ENCODE measurements at places on chromosomes 3 and 15.

DNA sequence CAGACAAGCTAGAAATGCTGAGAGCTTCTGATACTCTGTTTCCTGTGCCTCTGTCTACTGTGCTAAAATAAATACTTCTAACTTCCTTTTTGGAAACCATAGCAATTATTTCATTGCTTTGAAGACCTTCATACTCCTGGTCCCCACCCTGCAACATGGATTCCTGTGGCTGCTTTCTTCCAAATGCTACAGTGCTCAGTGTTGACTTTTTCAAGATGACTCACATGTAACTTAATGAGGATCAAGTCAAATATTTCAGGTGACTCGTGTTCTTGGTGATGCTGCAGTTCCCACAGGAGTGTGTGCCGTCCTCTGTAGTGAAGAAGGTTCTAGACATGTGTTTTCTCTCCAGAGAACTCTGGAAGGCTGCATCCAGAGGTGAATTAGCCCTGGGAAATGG lies 288.6 kb downstream of the CLSTN2 start:
- no peaks in the 10 kb centered on the region for H3K27me3 ChIP-seq
- peaks cover 23% of the 10 kb centered on the region for H3K4me1 ChIP-seq
- H3K4me3 ChIP-seq: no peak overlapping the region
- H3K27ac ChIP-seq: peak overlapping the region; percentile 76
- H3K36me3 ChIP-seq: peaks cover 8% of the 10 kb centered on the region

DNA sequence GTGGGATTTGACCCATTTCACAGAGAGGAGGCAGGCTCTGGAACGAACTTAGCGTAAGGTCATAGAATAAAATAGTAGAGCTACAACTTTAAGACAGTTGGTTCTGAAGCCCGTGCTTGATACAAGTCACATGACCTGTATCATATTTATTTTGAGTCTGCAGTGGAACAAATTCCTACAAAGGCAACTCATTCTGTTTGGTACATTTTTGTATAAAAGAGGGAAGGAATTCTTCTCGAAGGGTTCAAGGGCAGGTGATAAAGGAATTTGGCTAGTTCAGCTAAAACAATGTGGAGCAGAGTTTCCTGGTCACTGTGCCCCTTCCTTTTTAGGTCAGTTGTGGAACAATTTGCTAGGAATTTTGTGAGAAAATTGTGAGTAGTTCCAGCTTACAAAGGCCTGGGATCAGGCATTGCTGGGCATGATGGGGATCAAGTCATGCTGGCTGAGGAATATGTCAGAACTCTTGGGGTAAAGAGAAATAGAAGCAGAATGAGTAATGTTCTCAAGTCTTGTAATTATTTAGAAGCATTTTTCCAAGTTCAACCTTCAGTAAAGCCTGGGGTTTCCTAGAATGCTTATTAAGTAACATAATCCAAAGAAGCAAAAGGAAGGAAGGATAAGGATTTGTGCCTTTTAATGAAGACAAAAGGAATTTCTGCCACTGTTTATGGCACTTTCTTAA lies 19.1 kb downstream of the USP3 start:
- H3K4me3 ChIP-seq: peak overlapping the region; percentile 18
- no peaks in the 10 kb centered on the region for H3K36me3 ChIP-seq
- DNase-seq: no peak

- peaks cover 8% of the 10 kb centered on the region for H3K27me3 ChIP-seq
- H3K4me3 ChIP-seq: no peak overlapping the region
- H3K27ac ChIP-seq: no peak overlapping the region
- peaks cover 2% of the 10 kb centered on the region for H3K36me3 ChIP-seq
- DNase-seq: no peak
- H3K4me1 ChIP-seq: no peaks in the 10 kb centered on the region
Measured at GRCh38 chr3:98612996-98613517, 19.6 kb upstream of the CPOX start.

DNA sequence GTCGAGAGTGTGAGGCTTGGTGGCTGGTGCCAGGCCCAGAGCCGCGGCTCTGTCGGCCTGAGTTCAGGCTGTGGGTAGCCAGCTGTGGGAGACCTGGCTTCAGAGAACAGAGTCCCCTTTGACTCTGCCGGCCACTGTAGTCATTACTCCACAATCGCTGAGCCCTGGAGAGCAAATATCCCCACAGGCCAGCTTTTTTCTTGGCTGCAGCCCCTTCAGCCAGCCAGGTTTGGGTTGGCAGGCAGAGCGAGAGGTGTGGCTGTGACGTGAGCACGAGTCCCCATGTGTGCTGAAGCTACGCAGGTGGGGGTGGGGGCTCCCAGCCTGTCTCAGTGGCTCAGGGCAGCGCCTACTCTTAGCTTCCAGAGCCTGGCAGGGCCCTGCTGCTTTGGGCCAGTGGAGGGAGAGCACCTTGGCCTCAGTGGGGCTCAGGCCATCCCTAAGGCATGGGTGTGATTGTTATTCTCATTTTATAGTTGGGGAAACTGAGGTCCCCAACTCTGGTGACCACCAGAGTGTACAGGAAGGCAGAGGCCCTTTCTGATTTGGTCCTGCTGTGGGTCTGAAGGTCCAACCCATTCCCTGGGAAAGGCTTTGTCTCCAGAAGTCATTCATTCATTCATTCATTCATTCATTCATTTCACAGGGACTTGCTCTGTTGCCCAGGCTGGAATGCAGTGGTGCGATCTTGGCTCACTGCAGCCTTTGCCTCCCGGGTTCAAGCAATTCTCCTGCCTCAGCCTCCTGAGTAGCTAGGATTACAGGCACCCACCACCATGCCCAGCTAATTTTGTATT lies 45.7 kb upstream of the LCTL start:
- DNase-seq: no peak
- H3K4me3 ChIP-seq: no peak overlapping the region
- no peaks in the 10 kb centered on the region for H3K36me3 ChIP-seq
- H3K27ac ChIP-seq: no peak overlapping the region
- H3K27me3 ChIP-seq: no peaks in the 10 kb centered on the region

DNA sequence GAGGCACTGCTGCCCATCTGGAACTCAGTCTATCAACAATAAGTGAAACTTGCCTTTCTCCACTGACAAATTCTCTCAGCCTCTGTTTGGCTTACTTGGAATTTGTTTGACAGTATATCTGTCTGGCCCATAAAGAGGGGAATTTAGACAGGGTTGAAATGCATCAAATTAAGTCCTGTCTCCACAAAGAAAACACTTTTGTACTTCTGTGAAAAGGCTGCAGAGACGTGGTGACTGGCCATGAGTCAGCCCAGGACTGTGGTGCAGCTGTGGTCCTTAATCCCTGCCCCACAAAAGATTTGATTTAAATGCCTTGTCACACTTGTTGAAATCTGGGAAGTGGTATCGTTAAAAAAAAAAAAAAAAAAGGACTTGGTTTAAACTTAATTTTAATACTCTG lies 47.5 kb downstream of the RYR3 start:
- H3K27ac ChIP-seq: no peak overlapping the region
- H3K4me1 ChIP-seq: no peaks in the 10 kb centered on the region
- no peaks in the 10 kb centered on the region for H3K36me3 ChIP-seq

- peak overlapping the region; percentile 9 for H3K27ac ChIP-seq
- DNase-seq: no peak
- H3K4me1 ChIP-seq: peaks cover 35% of the 10 kb centered on the region
- peaks cover 18% of the 10 kb centered on the region for H3K36me3 ChIP-seq
- H3K4me3 ChIP-seq: no peak overlapping the region
- no peaks in the 10 kb centered on the region for H3K27me3 ChIP-seq
Measured at GRCh38 chr3:64104006-64104405, 80.7 kb upstream of the PSMD6 start.

DNA sequence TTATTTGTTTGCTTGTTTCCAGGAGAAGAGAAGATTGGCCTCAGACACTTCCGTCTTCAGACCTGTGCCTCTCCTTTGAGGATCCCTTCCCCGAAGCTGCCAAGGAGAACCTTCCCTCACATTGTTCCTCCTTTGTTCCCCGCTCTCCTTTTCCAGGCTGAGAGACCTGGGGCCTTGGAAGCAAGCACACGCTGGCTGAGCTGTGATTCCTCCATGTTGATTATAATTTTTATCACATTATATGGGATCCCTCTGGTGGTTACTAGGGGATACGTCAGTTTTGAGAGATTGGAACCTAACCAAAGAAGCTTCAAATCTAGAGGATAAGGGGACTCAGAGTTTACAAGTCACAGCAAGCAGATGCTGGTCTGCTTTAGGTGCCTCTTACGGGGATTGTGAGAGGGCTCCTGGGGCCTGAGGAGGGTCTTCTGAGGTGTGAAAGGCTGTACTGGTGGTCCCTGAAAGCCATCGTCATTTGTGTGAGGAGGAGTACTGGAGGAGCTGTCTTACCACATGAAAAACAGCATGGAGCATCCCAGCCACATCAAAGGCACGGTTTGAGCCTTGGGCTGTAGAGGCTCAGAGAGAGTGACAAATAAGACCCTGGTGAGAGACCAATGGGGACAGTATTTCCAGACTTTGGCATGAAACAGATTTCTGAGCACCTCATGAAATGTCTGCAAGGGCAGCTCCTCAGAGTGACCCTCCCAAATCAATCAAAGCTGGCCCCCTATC lies 760.1 kb upstream of the CFAP20DC start:
- no peak overlapping the region for H3K27ac ChIP-seq
- H3K4me1 ChIP-seq: peaks cover 50% of the 10 kb centered on the region
- H3K36me3 ChIP-seq: no peaks in the 10 kb centered on the region
- no peaks in the 10 kb centered on the region for H3K27me3 ChIP-seq
- DNase-seq: no peak
- H3K4me3 ChIP-seq: no peak overlapping the region

- DNase-seq: no peak
- H3K36me3 ChIP-seq: no peaks in the 10 kb centered on the region
Measured at GRCh38 chr15:32991619-32992111, 202.8 kb downstream of the FMN1 start.

DNA sequence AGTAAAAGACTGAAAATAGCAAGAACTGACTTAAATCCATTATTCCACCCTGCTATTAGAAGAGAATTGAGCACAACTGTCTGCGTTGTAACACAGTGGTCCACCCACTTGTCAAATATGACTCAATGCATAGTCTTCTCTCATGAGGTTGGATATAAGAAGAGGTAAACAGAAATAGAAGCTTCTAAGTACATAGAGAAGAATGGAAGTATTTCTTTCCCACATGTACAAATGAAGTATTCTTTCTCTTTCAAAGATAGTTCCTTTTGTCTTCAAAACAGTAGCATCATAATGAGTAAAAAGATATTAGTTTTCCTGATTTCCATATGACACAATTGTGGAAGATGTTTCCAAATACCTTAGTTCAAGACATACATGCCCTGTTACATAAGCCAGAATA lies 348.6 kb upstream of the CCDC54 start:
- no peaks in the 10 kb centered on the region for H3K36me3 ChIP-seq
- peaks cover 13% of the 10 kb centered on the region for H3K4me1 ChIP-seq
- DNase-seq: no peak
- no peak overlapping the region for H3K4me3 ChIP-seq

DNA sequence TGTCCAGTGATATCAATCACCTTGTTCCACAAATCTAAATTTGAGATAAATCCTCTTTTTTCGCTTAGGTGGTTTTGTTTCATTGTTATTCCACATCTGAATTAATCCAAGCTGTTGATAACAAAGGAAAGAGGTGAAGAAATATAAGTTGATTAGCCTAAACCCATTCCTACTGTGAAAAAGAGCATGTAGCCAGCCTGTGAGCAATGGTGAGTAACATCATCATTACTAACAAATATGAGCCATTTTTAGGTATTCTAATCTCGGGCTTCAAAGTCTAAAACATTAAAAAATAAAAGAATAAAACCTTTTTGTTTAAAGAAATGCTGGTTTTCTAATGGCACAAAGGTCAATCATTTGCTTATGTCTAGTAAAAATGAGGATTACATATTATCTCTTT lies 52.1 kb upstream of the P3H2 start:
- H3K36me3 ChIP-seq: no peaks in the 10 kb centered on the region
- DNase-seq: no peak
- no peaks in the 10 kb centered on the region for H3K27me3 ChIP-seq

- no peaks in the 10 kb centered on the region for H3K27me3 ChIP-seq
- H3K4me3 ChIP-seq: no peak overlapping the region
- H3K36me3 ChIP-seq: no peaks in the 10 kb centered on the region
Measured at GRCh38 chr15:78140292-78140691, 8.9 kb upstream of the IDH3A start.

DNA sequence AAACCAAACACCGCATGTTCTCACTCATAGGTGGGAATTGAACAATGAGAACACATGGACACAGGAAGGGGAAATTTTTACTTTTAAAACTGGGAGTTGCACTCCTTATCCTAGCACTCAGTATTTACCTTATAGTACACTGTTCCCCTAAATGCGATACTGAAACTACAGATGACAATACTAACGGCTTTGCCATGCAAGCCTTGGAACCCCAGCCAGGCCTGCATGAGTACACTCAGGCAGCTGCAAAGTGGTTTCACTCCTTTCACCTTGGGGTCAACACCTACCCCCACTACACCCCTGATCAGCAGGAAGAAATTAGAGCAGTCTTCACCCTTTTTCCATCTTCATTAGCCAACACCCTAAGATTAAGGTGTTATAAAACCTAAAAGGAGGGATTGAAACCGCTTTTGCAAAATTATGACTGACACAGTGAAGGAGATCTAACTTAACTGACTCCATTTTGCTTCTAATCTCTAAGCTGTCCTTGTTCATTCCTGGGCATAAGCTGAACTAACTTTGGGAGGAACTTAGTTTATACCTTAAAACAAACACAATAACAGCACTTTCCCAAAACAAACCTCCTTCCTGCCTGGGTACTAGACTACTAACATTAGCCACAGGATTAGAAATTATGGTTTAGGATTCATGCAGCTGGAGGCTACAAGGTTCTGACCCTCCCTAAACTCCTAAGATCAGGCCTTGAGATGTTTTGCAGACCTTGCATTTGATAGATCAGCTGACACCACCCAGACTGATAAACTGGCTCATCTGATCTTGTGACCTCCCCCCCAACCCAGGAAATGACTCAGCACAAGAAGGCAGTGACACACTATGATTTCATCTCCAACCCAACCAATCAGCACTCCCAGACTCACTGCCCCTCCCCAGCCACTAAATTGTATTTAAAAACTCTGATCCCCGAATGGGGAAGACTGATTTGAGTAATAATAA lies 452.1 kb upstream of the PPP2R3A start:
- no peak for DNase-seq
- no peak overlapping the region for H3K4me3 ChIP-seq
- peaks cover 4% of the 10 kb centered on the region for H3K27me3 ChIP-seq
- H3K27ac ChIP-seq: no peak overlapping the region
- no peaks in the 10 kb centered on the region for H3K36me3 ChIP-seq
- no peaks in the 10 kb centered on the region for H3K4me1 ChIP-seq

DNA sequence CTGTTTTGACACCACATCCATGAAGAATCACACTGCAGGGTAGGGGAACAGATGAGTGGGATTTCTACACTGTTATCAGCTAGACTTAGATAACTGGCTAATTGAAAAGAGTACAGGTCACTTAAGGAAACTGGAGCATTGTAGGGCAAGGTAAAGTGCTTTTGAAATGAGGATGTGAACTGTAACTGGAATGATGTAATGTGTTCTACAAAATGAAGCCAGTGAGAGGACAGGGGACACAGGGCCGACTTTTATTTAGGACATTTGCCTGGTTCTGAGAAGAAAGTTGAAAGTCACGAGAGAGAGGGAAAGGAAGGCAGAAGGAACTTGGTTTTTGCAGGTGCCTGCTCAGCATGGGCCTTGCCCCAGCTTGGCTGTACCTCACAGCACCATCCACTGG lies 50.5 kb downstream of the IGF1R start:
- no peak overlapping the region for H3K27ac ChIP-seq
- H3K36me3 ChIP-seq: peaks cover 2% of the 10 kb centered on the region
- no peak overlapping the region for H3K4me3 ChIP-seq
- peaks cover 58% of the 10 kb centered on the region for H3K4me1 ChIP-seq
- H3K27me3 ChIP-seq: no peaks in the 10 kb centered on the region
